ENCODE measurements at places on chromosomes 12 and 14.

- no peak for DNase-seq
Measured at GRCh38 chr12:46908236-46908935, 82.6 kb upstream of the SLC38A4 start.

- no peak for DNase-seq
Measured at GRCh38 chr14:99272899-99273765, 1.1 kb upstream of the BCL11B start.

DNA sequence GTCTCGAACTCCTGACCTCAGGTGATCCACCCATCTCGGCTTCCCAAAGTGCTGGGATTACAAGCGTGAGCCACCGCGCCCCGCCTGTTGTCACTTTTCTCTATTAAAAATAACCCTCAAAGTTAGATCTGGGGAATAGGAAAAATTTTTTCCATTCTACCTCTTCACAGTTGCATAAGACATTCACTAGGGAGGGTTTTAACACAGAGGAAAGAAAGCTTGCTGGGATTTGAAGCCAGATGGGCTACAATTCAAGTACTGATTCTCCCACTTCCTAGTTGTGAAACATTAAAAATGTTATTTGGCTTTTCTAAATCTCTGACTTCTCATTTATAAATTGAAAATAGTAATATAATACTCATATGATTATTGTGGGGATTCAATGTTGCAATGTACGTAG, 23.3 kb upstream of the SLC15A5 start:
- no peak for DNase-seq

DNA sequence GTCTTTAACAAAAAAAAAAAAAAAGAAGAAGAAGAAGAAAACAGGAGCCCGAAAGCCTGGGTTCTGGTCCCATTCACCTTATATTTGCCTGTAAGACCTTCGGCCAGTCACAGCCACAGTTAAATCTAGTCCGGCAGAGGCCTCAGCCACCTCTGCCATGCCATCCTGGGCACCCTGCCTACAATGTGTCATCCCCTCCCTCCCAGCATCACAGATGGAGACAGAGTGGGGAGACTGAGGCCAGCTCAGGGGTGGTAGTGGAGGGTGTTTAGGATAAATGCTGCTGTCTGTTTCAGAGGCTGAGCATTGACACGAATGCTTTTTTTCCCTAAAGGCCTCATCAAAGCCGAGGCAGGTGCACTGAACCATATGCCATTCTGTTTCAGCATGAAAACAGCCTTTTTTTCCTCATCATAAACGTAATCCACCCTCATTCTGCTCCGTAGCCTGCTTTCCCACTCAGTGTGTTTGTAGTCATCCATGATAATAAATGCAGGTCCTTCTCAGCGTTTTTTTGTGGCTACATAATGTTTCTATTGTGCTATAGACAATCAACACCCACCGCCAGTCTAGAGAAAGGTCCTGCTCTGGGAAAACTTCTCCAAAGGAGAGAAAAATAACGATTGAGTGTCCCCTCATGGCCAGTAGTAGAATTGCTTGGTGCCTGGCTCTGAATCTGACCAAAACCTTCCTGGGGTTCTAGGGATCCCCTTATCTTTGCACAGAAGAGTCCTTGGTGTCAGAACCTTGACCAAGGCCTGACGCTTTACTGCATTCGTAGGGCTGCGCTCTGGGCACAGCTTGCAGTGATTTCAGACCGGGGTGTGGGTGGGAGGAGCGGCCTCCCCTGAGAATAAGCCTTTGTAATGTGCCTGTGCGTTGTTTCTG, 41.1 kb upstream of the TSPAN9 start:
- no peak for DNase-seq

Data from hematopoietic multipotent progenitor cell (in vitro differentiated cells).